ENCODE measurements at places on chromosomes 6 and 20. TPM values are rescaled to one million over a fixed set of nuclear protein-coding genes. Genes with fewer than 3 reads are reported as not detected.

Gene DOK5
- polyA plus RNA-seq = 0.37 TPM

Gene DYNLT2
- polyA plus RNA-seq = 0.69 TPM

Gene SNAI1
- polyA plus RNA-seq = 7.3 TPM

Gene CPXM1
- polyA plus RNA-seq = 1.5 TPM

Gene SPTLC3
- polyA plus RNA-seq = 3.0 TPM

GRCh38 chr6:106637051-106637716 is 7.8 kb downstream of the QRSL1 start:
- DNase-seq = no peak

- DNase-seq = no peak
Measured at GRCh38 chr20:58753922-58754551, 61.4 kb downstream of the NPEPL1 start.

DNA sequence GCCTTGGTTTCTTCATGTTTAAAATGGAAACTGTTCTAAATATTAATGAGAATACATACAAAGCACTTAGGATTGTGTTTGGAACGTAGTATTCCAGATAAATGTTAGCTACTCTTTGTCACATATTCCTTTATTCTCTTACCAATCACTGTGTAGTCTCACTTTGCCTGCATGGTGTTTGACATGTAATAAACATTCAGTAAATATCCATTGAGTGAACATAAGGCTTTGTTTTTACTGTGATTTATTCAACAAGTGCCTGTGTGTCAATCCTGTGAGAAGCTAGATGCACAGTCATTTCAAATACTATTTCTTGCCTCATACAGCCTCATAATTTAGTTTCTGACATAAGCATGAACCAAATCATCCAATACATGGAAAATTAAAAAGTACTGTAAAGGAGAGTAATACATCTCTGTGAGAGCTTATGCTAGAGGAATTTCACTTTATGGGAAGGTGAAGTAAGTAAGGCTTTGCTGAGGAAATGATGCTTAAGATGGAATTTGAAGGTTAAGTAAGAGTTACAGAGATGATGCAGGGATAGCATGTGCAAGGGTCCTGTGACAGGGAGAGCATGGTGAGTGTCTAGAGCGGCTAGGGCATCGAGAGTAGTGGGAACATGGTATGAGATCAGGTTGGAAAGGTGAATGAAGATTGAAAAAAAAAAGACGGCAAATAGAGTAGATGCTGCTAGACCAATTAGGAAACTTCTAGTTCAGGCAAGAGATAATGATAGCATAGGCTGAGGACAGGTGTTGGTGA is 14.7 kb downstream of the PM20D2 start:
- no peak for DNase-seq

- no peak for DNase-seq
Measured at GRCh38 chr20:41331731-41332130, 8.9 kb upstream of the LPIN3 start.

DNA sequence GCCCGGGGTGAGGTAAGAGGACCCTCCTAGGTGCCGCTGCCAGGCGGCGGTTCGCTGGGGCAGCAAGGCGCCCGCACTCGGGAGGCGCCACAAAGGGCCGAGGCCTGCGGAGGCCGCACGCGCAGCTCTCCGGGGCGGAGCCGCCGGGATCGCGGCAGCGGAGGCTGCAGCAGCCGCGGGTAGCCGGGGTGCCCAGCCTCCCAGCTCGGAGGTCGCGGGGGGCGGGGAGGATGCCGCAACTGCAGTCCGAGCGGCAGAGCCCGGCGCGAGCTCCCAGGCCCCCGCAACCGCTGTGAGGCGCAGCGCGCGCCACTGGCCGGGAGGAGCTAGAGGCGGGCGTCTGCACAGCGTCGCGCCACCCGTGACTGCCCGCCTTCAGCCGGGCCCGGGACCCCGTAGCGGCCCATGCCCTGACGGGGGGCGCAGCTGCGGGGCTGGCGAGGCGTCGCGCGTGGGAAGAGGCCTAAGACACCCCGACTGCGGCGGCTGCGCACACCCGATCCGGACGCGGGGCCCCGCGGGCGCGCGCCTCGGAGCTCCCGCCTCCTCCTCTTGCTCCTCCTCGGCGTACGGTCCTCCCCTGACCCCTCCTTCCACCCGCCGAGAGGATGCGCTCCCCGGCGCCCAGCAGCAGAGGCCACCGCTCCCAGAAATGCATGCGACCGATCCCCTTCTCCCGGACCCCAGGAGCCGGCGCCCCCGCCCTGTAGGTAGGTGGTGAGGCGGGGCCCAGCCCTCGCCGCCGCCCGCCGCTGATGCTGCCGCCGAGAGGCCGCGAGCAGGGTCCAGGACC is at the start of gene NCOA7:
Gene NCOA7, plus strand, starts transcription at position 603 of the 793 bp plus-strand sequence. CDS start 24,395 bp downstream, outside the sequence.
- DNase-seq = peak; percentile 93

- no peak for DNase-seq
Measured at GRCh38 chr6:136751991-136752390, 40.3 kb downstream of the MAP3K5 start.
